IPS DF 6.9 (cell line): ENCODE measurements at places on chromosomes 3 and 15.

DNA sequence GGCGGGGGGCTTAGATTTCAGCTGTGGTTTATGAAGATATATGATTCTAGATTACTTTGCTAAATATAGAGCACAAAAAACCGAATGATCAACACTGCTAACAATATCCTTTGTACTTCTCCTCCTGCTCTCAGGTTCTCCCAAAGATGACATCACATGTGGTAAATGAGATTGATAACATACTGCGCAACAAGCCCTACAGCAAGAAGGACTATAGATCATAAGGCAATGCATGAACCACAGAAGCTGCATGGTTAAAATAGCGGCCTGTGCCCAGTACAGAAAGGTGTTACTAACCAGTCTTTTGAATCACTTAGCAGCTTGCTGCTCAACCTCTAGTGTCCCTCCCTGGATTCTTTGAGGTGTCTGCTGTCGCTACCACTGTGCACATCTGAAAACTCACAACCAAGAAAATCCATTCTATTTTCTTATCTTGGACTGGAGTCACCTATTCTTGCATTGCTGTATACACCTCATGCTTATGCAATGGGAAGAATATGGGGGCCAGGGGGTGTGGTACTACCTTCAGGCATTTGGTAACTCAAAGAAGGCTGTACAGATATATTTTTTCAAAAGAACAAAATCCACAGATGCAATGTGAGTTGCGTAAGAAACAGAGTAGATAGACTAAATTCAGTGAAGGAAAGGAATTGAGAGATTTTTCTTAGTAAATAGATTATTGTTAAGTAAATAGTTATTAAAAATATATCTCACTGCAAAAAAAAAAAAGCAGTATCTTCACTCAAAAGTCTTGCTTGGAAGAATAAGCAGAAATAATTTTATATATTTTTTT lies 18.2 kb downstream of the SSR3 start:
- no peak overlapping the region for H3K4me3 ChIP-seq
- no peaks in the 10 kb centered on the region; the same call in 1 of the 2 replicates for H3K27me3 ChIP-seq
- H3K27ac ChIP-seq = no peak overlapping the region
- peaks cover 8% of the 10 kb centered on the region for H3K4me1 ChIP-seq
- no peaks in the 10 kb centered on the region; the same call in 1 of the 2 replicates for H3K36me3 ChIP-seq

DNA sequence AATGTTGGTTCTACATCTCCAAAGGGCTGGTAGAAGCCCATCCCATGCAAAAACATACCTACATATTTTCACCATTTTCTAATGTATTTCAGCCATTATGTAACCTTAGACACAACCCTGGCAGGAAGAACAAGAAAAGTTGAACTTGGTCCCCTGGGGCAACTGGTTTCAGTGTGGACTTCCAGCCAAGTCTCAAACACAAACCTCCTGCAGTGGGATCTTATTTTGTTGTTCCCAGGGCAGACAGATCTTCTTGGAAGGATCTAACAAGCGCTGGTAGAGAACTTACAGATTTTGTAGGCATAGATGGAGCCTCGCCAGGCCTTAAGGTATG lies 96.3 kb downstream of the ADAMTS17 start:
- no peak overlapping the region for H3K4me3 ChIP-seq
- H3K4me1 ChIP-seq = peaks cover 3% of the 10 kb centered on the region; the same call in 1 of the 2 replicates
- no peak overlapping the region for H3K27ac ChIP-seq
- DNase-seq = no peak
- no peaks in the 10 kb centered on the region for H3K36me3 ChIP-seq
- no peaks in the 10 kb centered on the region for H3K27me3 ChIP-seq

GRCh38 chr3:159795681-159796175 lies 192.9 kb upstream of the IL12A start:
- H3K27me3 ChIP-seq = no peaks in the 10 kb centered on the region
- H3K27ac ChIP-seq = no peak overlapping the region
- DNase-seq = no peak

GRCh38 chr3:43218156-43218555 lies 68.2 kb upstream of the SNRK start:
- H3K27ac ChIP-seq = no peak overlapping the region
- H3K27me3 ChIP-seq = 0 out of 2 replicates have a peak, but pooled peaks cover 2% of the 10 kb centered on the region
- no peak overlapping the region for H3K4me3 ChIP-seq
- H3K4me1 ChIP-seq = no peaks in the 10 kb centered on the region
- no peak for DNase-seq

- no peak for DNase-seq
- H3K27me3 ChIP-seq = no peaks in the 10 kb centered on the region
- no peaks in the 10 kb centered on the region for H3K36me3 ChIP-seq
- no peak overlapping the region for H3K27ac ChIP-seq
Measured at GRCh38 chr15:49769225-49769624, 148.4 kb downstream of the DTWD1 start.

DNA sequence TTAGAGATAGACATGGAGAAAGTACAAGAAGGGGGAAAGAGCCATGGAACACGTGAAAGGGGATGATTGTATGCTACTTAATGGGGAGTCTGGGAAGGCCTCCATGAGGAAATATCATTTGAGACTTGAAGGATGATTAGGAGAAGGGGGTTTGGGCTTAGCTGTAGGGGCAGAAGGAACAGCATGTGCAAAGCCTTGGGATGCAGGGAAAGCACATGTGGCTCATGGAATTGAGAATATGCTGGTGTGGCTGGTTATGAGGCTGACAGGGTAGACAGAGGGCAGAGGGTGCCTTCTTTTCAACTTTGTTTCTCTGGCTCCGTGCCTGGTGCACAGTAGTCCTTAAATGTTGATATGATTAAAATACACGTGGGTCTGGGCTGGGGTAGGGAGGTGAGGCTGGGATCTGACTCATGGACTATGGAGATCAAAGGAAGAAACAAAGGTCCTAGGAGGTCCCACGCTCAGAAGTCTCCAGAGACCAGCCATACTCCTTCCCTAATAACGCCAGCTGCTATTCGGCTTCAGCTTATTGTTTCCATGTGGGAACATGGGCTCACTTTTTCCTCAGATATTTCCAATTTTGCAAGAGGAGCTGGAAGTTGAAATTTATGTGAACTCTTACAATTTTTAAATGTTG lies 1.1 kb downstream of the GTF2E1 start:
- DNase-seq = no peak
- no peaks in the 10 kb centered on the region for H3K27me3 ChIP-seq
- no peaks in the 10 kb centered on the region for H3K36me3 ChIP-seq

DNA sequence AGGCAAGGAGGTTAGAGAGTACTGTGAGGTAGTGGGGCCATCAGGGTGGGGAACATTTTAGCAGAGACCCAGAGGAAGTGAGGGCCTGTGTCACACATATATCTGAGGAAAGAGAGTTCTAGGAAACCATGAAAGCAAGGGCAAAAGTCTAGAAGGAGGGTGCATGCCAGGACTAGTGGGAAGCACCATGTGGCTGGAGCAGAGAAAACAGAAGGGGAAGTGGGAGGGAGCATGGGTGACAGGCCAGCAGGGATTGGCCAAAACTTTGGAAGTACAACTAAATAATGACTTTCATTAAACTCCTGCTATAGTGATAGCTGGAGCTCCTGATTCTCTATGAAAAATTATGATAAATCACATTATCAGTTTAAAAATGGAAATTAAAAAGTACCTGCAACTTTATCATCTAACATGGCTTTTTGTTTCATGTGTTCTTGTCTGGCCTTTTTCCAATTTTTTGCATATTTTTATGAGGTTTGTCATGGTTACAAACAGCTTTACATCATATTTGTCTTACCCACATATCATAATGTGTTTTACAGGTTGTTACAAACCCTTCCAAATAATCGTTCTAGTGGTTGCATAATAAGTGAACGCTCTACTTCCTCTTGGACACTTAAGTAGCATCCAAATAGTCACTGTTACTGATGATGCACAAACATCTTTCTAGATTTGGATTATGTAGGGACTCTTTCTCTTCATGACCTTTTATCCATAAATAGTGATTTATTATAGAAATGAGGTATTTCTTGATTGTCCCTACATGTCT lies 168.3 kb downstream of the NEK10 start:
- DNase-seq = no peak
- H3K27me3 ChIP-seq = no peaks in the 10 kb centered on the region
- H3K4me1 ChIP-seq = no peaks in the 10 kb centered on the region

GRCh38 chr3:171293142-171293782 lies 166.9 kb downstream of the TNIK start:
- no peak for DNase-seq
- no peak overlapping the region for H3K4me3 ChIP-seq
- no peak overlapping the region for H3K27ac ChIP-seq
- no peaks in the 10 kb centered on the region for H3K27me3 ChIP-seq

- DNase-seq = no peak
- no peaks in the 10 kb centered on the region for H3K27me3 ChIP-seq
- H3K36me3 ChIP-seq = no peaks in the 10 kb centered on the region
- no peak overlapping the region for H3K27ac ChIP-seq
Measured at GRCh38 chr15:99438691-99439523, 126.9 kb upstream of the MEF2A start.

DNA sequence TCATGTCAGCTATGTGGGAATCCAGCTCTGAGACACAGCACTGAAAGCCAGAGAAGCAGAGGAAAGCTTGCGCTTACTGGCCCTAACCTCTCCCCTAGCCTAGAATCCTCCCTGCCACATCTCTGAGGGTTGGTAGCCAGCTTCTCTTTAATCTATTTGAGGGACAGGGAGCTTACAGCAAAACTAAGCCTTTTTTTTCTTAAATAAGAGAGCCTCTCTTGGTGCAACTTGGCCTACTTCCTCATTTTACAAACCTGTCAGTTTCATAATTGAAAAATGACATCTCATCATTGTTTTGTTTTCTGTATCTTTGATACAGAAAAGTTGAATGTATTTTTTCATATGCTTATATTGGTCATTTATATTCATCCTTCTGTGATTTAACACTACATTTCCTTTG lies 193.9 kb downstream of the ZNF621 start:
- H3K4me1 ChIP-seq = no peaks in the 10 kb centered on the region
- no peaks in the 10 kb centered on the region for H3K36me3 ChIP-seq
- H3K27ac ChIP-seq = no peak overlapping the region
- no peaks in the 10 kb centered on the region for H3K27me3 ChIP-seq

GRCh38 chr3:86771741-86772512 lies 219.0 kb downstream of the VGLL3 start:
- H3K4me3 ChIP-seq = no peak overlapping the region
- no peaks in the 10 kb centered on the region for H3K36me3 ChIP-seq
- H3K27me3 ChIP-seq = no peaks in the 10 kb centered on the region
- no peak overlapping the region for H3K27ac ChIP-seq

DNA sequence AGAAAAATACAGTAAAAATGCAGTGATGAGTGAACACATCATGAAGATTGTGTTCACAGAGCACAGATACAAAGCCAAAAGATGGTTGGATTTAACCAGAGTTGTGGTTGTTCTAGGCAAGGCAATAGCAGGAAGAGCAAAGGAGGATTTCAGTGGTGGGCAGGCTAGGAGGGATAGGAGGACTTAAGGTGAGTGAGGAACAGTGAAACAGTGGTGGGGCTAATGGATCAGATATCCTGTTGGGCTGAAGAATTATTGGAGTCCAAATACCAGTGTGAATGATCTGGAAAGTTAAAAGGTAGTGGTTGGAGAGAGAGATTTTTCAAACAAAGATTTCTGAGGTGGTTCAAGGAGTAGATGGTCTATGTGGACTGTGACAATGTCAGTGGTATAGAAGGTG lies 108.3 kb downstream of the B3GALNT1 start:
- no peaks in the 10 kb centered on the region for H3K4me1 ChIP-seq
- DNase-seq = no peak
- H3K27me3 ChIP-seq = no peaks in the 10 kb centered on the region
- H3K27ac ChIP-seq = no peak overlapping the region
- H3K36me3 ChIP-seq = no peaks in the 10 kb centered on the region

GRCh38 chr15:46442184-46442583 lies 807.4 kb downstream of the SQOR start:
- H3K27me3 ChIP-seq = no peaks in the 10 kb centered on the region
- no peaks in the 10 kb centered on the region for H3K36me3 ChIP-seq
- H3K27ac ChIP-seq = no peak overlapping the region
- H3K4me1 ChIP-seq = no peaks in the 10 kb centered on the region
- DNase-seq = no peak

DNA sequence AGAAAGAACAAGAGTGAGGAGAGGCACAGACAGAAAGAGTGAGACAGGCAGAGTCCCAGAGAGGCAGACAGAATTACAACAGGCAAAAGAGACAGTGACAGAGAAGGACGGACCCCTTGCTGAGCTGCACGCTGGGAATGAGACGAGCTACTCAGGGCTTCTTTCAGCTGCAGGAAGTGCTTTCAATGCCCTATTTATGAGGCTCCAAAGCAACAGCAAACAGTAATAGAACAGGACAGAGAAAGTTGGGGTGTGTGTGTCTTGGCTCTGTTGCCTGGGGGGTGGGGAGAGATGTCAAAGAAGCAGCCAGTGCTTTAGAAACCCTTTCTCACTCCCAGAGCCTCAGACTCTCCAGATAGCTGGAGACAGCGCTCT lies 502 bp upstream of the TIMP4 start:
- no peak overlapping the region for H3K27ac ChIP-seq
- H3K4me1 ChIP-seq = peaks cover 7% of the 10 kb centered on the region; the same call in 1 of the 2 replicates
- no peaks in the 10 kb centered on the region for H3K27me3 ChIP-seq

GRCh38 chr15:74749832-74750231 lies 1.2 kb downstream of the CYP1A2 start:
- H3K27me3 ChIP-seq = no peaks in the 10 kb centered on the region
- no peaks in the 10 kb centered on the region for H3K4me1 ChIP-seq
- no peak for DNase-seq
- H3K36me3 ChIP-seq = no peaks in the 10 kb centered on the region

- no peak overlapping the region for H3K4me3 ChIP-seq
- no peak overlapping the region for H3K27ac ChIP-seq
- H3K27me3 ChIP-seq = no peaks in the 10 kb centered on the region
- DNase-seq = no peak
- H3K36me3 ChIP-seq = no peaks in the 10 kb centered on the region; the same call in 1 of the 2 replicates
Measured at GRCh38 chr15:52368402-52368801, 72.8 kb upstream of the MYO5C start.

GRCh38 chr3:45241206-45241605 lies 15.1 kb upstream of the TMEM158 start:
- no peak overlapping the region for H3K4me3 ChIP-seq
- H3K27ac ChIP-seq = no peak overlapping the region
- no peaks in the 10 kb centered on the region for H3K27me3 ChIP-seq
- no peaks in the 10 kb centered on the region for H3K4me1 ChIP-seq

DNA sequence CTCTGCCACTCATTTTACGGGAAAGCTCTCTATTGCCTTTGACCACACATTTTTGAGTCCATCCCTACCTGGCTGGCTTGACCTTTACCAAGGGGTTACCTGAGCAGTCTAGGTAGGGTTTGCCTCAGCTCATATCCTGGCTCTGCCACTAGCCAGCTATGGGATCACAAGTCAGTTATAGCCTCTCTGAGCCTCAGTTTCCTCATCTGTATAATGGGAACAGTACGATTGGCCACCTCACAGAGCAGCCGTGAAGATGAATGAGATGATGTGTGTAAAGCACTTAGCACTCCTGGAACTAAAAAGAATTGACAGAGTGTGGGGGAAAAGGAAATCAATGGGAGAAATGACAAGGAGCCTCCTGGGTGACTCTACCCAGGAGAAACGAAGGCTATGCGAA lies 28.0 kb downstream of the SPATA12 start:
- H3K4me1 ChIP-seq = no peaks in the 10 kb centered on the region
- H3K4me3 ChIP-seq = no peak overlapping the region
- H3K27ac ChIP-seq = no peak overlapping the region
- DNase-seq = no peak
- H3K36me3 ChIP-seq = no peaks in the 10 kb centered on the region

- H3K27me3 ChIP-seq = no peaks in the 10 kb centered on the region
- DNase-seq = no peak
- H3K4me3 ChIP-seq = no peak overlapping the region
- H3K36me3 ChIP-seq = no peaks in the 10 kb centered on the region
- H3K27ac ChIP-seq = no peak overlapping the region
- peaks cover 4% of the 10 kb centered on the region; the same call in 1 of the 2 replicates for H3K4me1 ChIP-seq
Measured at GRCh38 chr15:51083641-51084166, 11.0 kb downstream of the TNFAIP8L3 start.
